Cortex of kidney (tissue), 1 donor: ENCODE measurements at places on chromosomes 2 and 18.

GRCh38 chr18:22314001-22314400 is 103.7 kb downstream of the CTAGE1 start:
- no peak for DNase-seq

DNA sequence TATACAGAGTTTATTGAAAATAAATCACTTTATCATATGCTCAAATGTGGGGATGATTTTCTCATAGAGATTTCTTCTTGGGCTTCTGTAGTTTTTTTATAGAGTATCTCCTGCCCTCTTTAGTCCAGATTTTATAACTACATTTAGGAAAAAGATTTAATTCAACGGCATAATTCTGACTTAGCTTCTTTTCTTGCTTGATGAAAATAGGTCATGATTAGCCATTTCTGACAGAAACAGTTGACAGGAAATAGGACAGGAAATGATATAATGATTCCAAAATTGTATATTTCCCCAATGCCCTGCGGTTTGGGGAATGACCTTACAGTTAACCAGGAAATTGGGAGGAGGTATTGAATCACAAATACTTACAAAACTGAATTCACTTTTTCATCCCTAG is 1531.9 kb upstream of the ACVR2A start:
- no peak for DNase-seq

DNA sequence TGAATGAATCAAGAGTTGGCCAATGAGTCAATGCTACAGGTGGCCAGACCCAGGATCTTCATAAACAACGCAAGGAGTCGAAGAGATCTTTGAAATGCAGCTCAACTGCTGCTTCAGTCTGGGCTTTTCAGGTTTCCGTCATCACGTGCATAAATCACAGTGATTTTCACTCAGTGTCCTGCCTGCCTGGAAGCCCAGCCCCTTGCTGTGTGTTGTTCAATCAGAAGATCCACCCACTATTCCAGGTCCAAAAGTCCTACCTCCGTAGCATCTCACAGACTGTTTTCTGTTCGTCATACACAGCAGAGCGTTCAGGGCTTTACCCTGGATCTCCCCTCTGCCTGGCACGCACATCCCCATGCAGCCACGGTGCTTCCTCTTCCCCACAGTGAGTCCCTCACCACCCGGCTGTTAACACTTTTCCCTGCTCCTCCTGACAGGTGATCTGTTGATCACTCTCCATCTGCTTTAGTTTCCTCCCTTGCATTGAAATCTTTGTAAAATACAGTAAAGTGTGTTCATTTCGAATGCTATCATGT is 216.3 kb downstream of the MYT1L start:
- DNase-seq, result no peak

DNA sequence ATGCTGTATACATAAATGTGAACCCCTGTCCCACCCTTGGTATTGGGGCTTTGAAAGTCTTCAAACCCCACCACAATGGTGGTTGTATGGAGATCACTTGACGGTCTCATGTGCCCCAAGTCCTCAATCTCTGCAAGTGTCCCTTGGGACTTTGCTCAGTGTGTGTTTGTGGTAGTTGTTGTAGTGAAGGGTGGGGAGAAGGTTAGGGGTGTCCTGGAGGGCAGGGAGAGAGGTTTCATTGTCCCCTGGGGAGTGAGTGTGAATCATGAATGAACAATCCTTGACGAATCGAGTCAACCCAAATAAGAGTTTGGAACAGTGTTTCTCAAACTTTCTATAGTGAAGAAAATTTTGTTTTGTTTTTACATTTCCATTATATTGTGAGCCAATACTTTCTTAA is 28.1 kb downstream of the COL4A3 start:
- no peak for DNase-seq

GRCh38 chr18:68640861-68641260 is 74.0 kb downstream of the TMX3 start:
- DNase-seq, result no peak

DNA sequence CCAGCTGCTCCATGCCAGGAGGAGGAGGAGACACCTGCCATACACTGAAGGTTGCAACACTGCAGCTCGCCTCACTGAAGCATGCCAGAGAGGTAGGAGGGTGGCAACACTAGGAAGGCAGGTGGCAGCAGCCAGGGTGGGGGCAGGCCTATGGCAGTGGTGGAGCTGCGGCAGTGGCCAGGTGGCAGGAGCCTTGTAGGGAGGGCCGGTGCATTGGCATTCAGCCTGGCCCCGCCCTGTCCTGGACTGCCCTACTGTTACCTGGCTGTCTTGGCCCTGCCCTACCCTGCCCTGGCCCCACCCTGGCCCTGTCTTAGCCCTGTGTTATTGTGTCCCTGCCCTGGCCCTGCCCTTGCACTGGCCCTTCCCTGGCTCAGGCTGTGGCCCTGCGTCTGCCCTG is 7.4 kb upstream of the ANKRD62 start:
- no peak for DNase-seq

GRCh38 chr18:42296723-42297122 is 341.7 kb downstream of the PIK3C3 start:
- DNase-seq, result no peak

DNA sequence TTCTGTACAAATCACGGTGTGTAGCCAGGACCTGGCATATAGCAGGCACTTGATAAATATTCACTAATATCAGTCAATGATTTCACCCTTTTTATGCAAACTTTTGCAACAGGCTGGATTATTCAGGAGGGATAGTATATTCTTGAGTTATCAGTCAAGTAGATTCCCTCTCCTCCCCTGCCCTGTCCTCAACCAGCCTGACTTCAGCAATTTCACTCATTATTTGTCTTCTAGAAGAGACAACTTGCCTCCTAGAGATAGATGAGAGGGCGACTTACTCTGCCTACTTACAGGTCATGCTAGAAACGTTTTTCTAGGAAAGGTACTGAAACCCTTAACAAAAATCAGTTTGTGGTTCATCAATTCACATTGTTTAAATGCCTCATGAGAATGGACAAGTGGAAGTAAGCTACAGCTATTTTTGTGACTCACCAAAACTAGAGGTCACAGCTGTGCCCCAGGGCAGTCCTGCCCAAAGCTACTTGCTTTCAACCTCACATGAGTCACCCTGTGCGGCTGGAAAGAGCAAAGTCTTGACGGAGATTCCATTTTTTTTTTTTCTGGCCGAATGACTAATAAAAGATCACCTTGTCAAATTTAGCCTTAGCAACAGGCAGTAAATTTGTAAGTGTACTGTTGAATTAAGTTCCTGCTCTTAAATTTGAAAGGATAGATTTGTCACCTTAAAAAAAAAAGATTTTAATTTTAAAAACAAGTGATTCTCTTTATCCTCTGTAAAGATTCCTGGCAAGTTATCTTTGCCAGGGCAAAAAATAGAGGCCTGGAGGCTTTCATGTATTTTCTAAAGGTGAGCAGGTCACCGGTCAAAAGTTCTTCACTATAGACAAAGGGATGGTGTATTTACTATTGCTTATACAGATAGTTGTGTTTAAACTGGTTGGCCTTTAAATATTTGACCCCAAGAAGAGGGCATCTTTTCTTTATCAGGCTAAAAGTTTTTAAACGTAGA is 109.0 kb upstream of the SLC35G4 start:
- DNase-seq, result no peak

DNA sequence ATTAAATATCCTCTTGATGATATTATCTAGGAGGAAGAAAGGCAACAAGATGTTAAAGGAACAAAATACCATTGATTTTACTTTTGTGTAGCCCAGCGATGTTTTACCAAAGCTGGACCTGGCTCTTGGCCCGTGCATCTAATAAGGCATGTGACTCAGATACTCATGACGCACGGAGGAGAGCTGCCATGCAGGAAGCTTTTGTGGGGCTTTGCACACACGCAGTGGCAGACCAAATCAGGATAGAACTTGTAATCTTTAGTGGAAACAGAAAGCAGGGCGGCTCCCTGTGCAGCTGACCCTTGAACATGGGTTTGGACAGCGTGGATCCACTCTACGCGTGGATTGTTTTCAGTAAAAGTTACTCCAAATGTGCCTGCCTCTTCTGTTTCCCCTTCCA is 190.0 kb downstream of the NAPG start:
- DNase-seq, result no peak

DNA sequence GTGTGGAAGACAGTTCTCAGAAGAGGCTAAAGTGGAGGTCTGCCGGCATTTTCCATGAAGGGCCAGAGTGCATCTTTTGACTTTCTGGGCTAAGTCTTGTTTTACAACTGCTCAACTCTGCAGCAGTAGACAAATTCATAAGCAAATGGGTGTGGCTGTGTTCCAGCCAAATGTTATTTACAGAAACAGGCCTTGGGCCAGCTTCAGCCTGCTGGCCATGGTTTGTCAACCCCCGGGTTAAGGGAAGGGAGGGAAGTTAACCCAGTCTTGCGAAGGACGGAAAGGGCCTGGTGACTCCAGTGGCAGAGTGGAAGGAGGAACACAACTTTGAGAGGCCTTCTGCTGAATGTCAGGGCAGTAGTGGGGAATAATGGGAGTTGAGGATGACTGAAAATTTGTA is 34.3 kb upstream of the NCKAP5 start:
- no peak for DNase-seq

DNA sequence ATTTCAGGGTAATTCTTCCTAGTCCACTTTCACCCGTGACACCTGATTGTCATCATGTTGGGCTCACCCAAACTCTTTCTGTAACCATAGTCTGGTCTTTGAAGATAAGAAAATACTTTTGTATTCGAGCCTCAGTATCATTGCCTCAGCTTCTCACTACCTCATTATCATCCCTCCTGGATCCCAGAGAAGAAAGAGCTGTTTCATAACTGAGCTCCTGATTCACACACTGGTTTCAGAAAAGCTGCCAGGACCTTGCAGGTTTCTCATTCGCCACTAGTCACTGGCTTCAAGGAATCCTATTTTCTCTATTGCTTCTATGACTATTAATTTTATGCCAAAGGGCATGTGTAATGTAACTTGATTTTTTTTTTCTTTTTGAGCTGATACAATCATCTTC is 2.9 kb upstream of the CRIM1 start:
- no peak for DNase-seq

DNA sequence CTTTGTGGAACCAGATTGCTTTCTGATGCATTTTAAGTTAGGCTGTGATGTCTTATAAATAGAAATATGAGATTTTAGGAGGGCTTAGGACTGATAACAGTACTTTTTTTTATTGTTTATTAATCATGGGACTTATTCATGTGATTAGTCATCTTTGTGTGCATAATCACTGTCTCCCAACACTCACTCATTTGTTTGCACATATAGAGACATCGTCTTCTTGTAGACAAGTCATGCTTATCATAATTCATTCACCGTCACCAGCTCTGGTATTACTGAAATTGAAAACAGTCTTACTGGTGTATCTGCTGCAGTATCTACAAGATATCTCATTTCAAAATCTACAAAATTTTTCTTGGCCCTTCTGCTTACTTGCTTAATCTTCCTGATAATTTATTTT is 45.8 kb downstream of the WDR7 start:
- DNase-seq, result no peak

GRCh38 chr2:155442755-155443372 is 744.4 kb downstream of the KCNJ3 start:
- no peak for DNase-seq

- no peak for DNase-seq
These were observed 30.9 kb downstream of the NOL10 start for GRCh38 chr2:10658914-10659257.

- DNase-seq, result no peak
These were observed 11.3 kb downstream of the RAD51AP2 start for GRCh38 chr2:17506736-17507616.

- DNase-seq, result no peak
These were observed 1.3 kb downstream of the CEP68 start for GRCh38 chr2:65057391-65058052.

- DNase-seq, result no peak
These were observed 34.0 kb downstream of the ACTR2 start for GRCh38 chr2:65261676-65262075.

- DNase-seq, result no peak
These were observed 2.3 kb downstream of the SCN1A start for GRCh38 chr2:166125557-166125956.

- no peak for DNase-seq
These were observed 51.9 kb downstream of the SETBP1 start for GRCh38 chr18:44732599-44732998.

- DNase-seq, result no peak
These were observed at the start of gene TUBA4B for GRCh38 chr2:219252900-219253752. Gene TUBA4B (plus strand): TSS chr2:219253243. CDS start chr2:219253408, 165 bp downstream.

- no peak for DNase-seq
These were observed 348.8 kb downstream of the METTL4 start for GRCh38 chr18:2222270-2223185.

DNA sequence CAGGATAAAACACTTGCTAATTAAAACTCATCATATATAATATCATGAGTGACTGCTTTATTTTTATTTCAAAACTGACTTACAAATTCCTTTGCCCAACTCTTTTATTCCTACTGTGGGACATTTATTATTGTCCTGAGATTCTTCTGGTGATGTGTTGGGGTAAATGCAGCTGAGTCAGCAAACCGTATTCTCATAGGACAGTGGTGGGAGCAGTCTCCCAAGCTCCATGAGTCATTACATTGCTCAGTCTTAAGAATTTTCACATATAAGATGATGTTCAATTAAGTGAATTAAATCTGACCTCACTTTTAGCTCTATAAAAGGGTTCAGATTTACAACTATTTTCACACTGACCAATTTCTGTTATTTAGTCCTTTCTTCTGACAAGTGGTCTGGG is 1530.7 kb downstream of the LRP1B start:
- DNase-seq, result no peak

DNA sequence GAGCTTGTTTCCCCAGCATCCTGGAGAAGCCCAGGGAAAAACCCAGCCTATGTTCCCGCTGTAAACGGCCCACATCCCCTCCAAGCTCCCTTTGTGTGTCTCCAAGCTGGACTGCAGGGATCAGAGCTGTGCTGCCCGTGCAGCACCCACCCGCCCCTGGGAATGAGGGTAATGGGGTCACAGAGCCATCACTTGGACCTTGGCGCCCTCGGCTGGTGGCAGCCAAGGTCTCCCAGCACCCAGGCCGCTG is 670 bp upstream of the INPP5D start:
- no peak for DNase-seq

GRCh38 chr2:199743415-199744120 is 107.4 kb downstream of the FTCDNL1 start:
- DNase-seq, result no peak

DNA sequence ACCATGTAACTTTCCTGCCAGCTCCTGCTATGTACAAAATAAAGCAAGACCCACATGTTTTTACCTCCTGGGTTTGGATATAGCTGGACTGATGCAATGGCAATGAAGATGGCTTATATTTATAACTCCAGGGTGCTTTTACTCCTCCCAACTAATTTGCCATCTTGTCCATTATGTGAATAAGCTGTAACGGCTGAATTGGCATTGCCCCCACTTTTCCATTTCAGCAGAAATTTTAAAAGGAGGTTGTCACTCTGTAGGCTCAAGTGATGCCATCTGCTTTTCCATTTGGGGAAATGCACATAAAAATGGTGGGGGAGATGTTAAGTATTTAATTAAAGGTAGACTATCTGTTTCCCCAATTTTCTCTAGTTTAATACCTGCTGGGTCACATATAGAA is 345.5 kb downstream of the ERBB4 start:
- DNase-seq, result no peak

- DNase-seq, result no peak
These were observed 14.8 kb downstream of the SP110 start for GRCh38 chr2:230205034-230205433.

DNA sequence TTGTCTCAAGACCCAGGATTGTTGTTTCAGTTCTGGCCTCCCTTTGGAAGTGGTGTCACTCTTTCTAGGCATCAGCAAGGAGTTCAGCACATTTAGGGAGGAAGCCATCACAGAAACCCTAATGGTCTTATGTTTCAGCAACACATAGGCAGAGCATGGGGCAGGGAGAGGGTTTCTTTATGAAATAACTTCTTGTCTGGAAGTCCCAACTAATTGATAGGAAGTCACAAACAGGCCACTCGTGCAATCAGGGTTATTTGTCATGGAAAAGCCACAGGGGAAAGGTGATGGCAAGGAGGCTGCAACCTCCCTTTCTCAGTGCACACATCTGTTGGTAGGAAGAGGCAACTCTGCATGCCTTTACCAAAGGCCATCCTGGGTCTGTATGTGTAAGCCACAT is 103.0 kb downstream of the BCL11A start:
- no peak for DNase-seq
